Activated CD4-positive, alpha-beta memory T cell treated with anti-CD3 and anti-CD28 coated beads, Interleukin-2, amount 10 ng/mL, durations not matched to agents 7 days and 5 days (primary cell): ENCODE measurements at places on chromosomes 7 and 10.

DNA sequence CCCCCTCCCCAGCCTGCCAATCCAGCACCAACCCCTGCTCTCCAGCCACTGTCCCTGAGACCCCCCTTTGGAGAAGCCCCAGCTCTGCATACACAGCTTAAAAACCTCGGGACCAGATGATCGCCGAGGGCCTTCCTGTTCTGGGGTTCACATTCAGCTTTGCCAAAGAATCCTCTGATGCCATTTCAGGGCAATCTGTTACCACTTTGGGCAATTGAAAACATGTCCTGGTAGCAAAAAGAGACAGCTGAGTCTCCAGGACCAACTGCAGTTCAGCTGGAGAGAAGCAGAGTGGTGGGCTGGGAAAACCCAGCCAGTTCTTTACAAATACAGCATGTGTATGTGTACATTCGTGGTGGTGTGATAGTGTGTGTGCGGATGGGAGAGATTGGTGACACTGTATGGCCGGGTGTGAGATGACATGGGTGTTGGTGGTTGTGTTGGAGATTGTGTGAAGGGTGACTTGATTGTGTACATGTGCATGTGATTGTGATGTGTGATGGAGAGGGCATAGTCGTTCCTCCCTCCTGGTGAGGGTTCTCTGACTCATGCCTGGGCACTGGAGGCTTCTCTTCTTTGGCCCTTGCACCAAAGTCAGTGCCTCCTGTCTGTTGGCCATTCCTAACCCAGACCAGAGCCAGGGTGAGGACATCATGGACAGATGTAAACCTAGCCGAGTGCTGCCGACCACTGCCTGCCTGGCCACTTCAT is 48.5 kb upstream of the AQP1 start:
- H3K4me3 ChIP-seq: no peak overlapping the region
- no peak for DNase-seq
- H3K36me3 ChIP-seq: no peaks in the 10 kb centered on the region
- H3K27me3 ChIP-seq: no peaks in the 10 kb centered on the region
- H3K4me1 ChIP-seq: no peaks in the 10 kb centered on the region

- H3K4me1 ChIP-seq: no peaks in the 10 kb centered on the region
- peaks cover 53% of the 10 kb centered on the region for H3K27me3 ChIP-seq
- no peak for DNase-seq
- no peak overlapping the region for H3K27ac ChIP-seq
These were observed 19.1 kb downstream of the SKIDA1 start for GRCh38 chr10:21506351-21506750.

- H3K4me1 ChIP-seq: no peaks in the 10 kb centered on the region
- no peak for DNase-seq
- no peaks in the 10 kb centered on the region for H3K27me3 ChIP-seq
- H3K27ac ChIP-seq: no peak overlapping the region
- H3K4me3 ChIP-seq: no peak overlapping the region
These were observed 8.3 kb downstream of the CXCL12 start for GRCh38 chr10:44376472-44377099.

DNA sequence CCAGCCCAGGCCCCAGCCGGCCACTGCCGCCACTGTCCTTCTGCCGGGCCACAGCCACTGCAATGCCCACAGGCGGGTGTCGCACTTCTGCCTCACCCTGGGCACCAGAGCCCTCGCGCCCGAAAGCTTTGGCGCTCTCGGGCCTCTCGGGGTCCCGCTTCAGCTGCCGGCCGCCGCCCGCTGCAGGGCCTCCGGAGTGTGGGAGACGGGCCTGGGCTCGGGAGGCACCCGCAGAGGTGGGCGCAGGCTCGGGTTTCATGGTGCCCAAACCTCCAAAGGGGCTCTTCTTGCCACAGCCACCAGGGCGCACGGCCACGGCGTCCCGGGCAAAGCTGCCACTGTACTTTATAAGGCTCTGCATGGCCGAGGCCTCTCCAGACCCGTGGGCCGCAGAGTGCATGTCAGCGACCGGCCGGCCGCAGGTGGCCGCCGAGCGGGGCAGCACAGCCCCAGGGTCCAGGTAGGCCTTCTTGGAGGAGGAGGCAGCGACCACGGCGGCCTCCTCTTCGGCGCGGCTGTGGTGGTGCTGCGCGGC is 35.9 kb downstream of the TNRC18 start:
- DNase-seq: no peak
- H3K27ac ChIP-seq: no peak overlapping the region
- H3K36me3 ChIP-seq: peaks cover 41% of the 10 kb centered on the region
